ENCODE measurements at places on chromosomes 13 and 19.

- no peak for DNase-seq
Measured at GRCh38 chr13:72648513-72649065, 78.8 kb downstream of the MZT1 start.

DNA sequence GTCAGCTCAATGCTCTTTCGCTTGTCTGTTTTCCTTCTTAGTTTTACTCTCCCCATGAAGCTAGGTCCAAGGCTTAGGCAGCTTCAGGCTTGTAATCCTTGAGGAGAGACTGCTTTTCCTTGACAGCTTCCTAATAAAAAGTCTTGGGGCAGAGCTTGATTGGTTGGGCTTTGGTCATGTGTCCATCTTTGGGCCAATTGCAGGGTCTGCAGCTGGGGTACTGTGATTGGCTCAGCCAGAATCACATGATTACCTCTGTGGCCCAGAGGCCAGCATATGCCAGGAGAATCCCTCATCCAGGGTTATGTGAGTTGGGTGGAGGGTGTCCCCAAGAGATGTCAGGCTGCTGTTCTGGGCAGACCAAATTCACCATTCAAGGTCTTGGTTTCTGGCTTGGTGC lies 8.1 kb downstream of the KLK1 start:
- DNase-seq: no peak

- no peak for DNase-seq
Measured at GRCh38 chr13:89955773-89956172, 1391.7 kb upstream of the MIR17HG start.

DNA sequence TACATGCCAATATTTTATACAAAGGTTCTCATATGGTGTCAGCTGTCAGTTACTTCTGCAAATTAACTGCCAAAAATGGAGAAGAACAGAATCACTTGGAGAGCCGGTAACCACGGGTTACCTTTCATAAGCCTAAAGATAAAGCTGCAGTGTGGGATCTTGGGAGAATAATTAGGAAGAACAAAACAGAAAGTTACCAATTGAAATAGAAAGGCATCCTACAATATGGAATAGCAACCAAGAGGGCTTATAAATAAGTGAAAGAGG lies 74.2 kb downstream of the TSHZ3 start:
- DNase-seq: no peak

DNA sequence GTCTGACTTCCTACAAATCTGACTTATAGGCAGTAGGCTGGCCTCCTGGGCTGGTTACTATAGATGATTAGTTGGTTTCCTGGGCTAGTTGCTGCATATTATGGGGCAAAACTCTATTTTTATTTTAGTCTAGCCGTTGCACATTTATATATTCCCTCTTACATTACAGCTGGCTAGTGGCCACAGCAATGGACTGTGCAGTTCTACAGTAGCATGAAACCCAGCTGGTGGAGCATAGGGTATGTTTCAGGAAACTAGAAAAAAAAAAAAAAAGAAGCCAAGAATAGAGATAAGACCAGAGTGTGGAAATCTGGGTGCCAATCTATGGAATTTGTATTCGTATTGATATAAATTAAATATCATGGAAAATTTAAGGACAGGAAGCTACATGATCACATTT lies 304.4 kb upstream of the NBEA start:
- no peak for DNase-seq

- DNase-seq: no peak
Measured at GRCh38 chr13:33582121-33582520, 235.8 kb upstream of the RFC3 start.

GRCh38 chr13:40377783-40378182 lies 288.7 kb downstream of the FOXO1 start:
- no peak for DNase-seq

DNA sequence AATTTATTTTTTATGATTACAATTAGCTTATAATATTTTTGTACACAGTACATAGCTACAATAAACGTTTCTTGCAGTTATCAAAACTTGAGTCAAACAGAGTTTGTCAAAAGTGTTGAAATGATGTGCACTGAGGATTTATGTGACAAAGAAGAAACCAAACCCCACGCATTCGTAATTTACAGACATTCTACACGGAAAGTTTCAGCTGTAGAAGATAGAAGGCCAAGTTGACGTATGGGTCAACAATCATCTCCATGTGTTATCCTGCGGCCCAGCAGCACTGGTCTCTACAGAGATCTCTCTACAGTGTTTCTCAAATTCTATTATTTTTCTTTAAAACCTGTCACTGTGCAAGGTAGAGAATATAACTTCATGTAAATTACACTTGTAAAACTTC lies 1507.6 kb downstream of the PCDH9 start:
- no peak for DNase-seq

DNA sequence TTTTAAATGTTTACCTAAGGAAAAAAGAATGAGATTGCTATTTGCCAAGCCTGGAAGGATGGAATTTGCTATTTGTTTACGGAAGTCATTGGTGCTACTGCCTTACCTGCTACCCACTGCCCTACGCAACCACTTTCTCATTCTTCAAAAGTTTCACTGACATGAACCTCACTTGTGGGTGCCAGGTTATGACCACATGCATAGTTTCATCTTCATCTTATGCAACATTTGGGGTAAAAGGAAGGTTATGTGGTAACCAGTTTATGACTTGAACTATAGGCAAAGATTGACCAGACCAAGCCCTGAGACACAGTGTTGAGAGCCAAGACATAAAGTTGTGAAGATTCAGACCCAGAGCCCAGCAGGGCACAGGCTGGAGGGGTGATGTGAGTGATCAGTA lies 142.5 kb downstream of the LACC1 start:
- DNase-seq: no peak

GRCh38 chr13:76864259-76864658 lies 21.9 kb downstream of the KCTD12 start:
- no peak for DNase-seq

- no peak for DNase-seq
Measured at GRCh38 chr13:25977671-25978070, 74.1 kb downstream of the SHISA2 start.

- no peak for DNase-seq
Measured at GRCh38 chr13:80841414-80841813, 500.5 kb upstream of the SPRY2 start.

- DNase-seq: no peak
Measured at GRCh38 chr19:33660410-33661124, 38.8 kb downstream of the CHST8 start.

DNA sequence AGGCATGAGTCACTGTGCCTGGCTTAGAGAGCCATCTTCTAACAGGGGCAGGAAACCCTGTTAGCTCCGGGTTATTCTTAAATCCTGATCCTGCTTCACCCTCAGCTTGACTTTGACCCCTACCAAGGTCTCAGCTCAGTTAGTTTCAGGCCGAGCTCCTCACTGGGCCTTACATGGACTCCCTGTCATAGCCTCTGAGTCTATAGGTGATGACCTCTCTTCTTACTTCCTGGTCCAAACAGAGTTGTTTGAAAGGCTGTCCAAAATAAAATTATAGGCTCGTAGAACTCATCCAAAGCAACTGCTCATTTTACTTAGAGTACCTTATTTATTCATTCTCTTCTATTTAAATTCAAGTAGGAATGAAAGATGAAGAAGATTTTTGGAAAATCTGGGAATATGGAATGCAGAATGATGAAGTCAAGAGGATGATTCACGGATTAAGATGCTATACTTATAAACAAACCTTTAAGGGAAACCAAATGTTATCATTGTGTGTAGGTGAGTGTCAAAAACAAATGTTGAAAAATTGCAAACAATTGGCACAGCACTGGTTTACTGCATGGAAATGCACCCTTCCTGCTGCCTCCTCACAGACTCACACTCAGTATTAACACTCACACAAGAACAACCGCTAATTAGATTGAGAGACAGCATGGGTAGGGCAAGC lies 174.1 kb downstream of the RGCC start:
- no peak for DNase-seq
